Kidney (tissue), 22 donors: ENCODE measurements at places on chromosomes 12 and 14. TPM values are rescaled to one million over a fixed set of nuclear protein-coding genes. Genes with fewer than 3 reads are reported as not detected.

GRCh38 chr14:52240623-52241022 lies 26.9 kb upstream of the PTGDR start:
- no peaks in the 10 kb centered on the region for H3K36me3 ChIP-seq
- no peak for DNase-seq
- H3K4me3 ChIP-seq = no peak overlapping the region
- no peak overlapping the region for H3K27ac ChIP-seq

The SLC38A4 gene
- 7.4 TPM for polyA plus RNA-seq

- H3K4me1 ChIP-seq = no peaks in the 10 kb centered on the region
- no peaks in the 10 kb centered on the region for H3K36me3 ChIP-seq
- no peak for DNase-seq
Measured at GRCh38 chr12:126076515-126076914, 1011.3 kb downstream of the AACS start.

- no peak for DNase-seq
- H3K27ac ChIP-seq = no peak overlapping the region
- H3K36me3 ChIP-seq = no peaks in the 10 kb centered on the region
- H3K27me3 ChIP-seq = no peaks in the 10 kb centered on the region
- H3K4me3 ChIP-seq = no peak overlapping the region
Measured at GRCh38 chr12:12749433-12749832, 32.3 kb downstream of the CDKN1B start.

- no peak overlapping the region for H3K27ac ChIP-seq
- H3K4me1 ChIP-seq = no peaks in the 10 kb centered on the region
- H3K27me3 ChIP-seq = no peaks in the 10 kb centered on the region
- DNase-seq = no peak
- H3K4me3 ChIP-seq = no peak overlapping the region
Measured at GRCh38 chr12:21998782-21999181, 47.2 kb upstream of the CMAS start.

The FGD4 gene
- polyA plus RNA-seq = 4.9 TPM

GRCh38 chr12:103698752-103699560 lies 111.9 kb downstream of the STAB2 start:
- no peaks in the 10 kb centered on the region for H3K4me1 ChIP-seq
- H3K4me3 ChIP-seq = no peak overlapping the region
- DNase-seq = no peak
- H3K27me3 ChIP-seq = no peaks in the 10 kb centered on the region
- no peak overlapping the region for H3K27ac ChIP-seq
- H3K36me3 ChIP-seq = no peaks in the 10 kb centered on the region

DNA sequence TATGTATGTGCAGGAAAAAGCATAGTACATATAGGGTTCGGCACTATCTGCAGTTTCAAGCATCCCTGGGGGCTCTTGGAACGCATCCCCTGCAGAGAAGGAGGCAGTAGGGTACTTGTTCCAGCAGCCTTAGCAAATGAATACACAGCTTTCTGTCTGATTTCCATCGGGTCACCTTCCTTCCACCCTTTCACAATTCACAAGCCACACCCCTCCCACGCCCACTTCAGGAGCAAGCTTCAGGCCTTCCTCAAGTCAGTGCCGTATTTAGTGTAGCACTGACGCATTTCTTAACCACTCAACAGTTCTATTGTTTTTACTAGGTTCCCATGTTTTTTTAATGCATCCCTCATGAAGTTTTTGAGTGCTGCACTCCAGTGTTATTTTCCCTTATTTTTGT lies 64.2 kb downstream of the CLMN start:
- peak overlapping the region; percentile 55 for H3K27ac ChIP-seq
- peaks cover 11% of the 10 kb centered on the region for H3K4me1 ChIP-seq
- H3K27me3 ChIP-seq = no peaks in the 10 kb centered on the region
- no peaks in the 10 kb centered on the region for H3K36me3 ChIP-seq
- peak overlapping the region; percentile 5 for H3K4me3 ChIP-seq
